ENCODE measurements at places on chromosomes 4 and X. TPM values are rescaled to one million over a fixed set of nuclear protein-coding genes. Genes with fewer than 3 reads are reported as not detected.
A peak's percentile ranks its signal among the peaks of the same experiment; 100 is the strongest.

GRCh38 chr4:96003951-96004740, 164.3 kb downstream of the PDHA2 start:
- no peak for DNase-seq

DNA sequence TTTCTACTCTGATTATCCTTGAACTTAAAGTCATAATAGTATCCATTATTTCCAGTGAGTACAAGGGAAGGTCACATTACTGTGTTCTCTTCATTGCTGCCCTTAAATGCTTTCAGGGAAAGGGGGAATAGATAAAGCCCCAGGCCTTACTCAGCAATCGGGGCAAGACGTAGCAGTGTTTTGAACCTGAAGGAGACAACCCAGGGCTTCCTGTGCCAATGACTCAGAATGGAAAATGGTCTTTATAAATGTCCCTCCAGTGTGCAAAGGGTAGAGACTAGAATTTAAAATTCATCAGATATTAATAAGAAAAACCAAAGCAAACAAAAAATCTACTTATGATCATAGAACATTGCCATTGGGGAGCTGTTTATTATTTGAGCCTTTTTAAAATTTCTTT, 23.7 kb downstream of the TLR8 start:
- no peak for DNase-seq

DNA sequence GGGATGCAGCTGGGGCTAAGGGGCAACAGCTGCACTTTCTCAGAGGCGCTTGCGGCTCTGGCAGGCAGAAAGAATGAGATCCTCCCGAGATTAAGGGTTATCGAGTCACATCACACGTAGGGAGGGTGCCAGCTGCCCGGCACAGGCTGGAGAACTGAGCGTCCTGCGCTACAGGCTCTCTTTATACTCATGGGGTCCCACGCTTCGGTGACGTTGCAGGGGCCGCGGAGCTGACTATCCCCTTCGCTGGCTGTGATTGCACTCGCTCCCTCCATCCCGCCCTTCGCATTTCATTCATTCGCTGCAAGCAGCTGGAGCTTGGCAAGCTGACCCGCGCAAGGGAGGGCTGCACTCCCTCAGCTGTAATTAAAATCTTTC, at the start of gene TACR3:
TSS of gene TACR3 (minus strand) at position 156 of the 378 bp plus-strand sequence. CDS start 310 bp downstream, outside the sequence.
- no peak for DNase-seq

DNA sequence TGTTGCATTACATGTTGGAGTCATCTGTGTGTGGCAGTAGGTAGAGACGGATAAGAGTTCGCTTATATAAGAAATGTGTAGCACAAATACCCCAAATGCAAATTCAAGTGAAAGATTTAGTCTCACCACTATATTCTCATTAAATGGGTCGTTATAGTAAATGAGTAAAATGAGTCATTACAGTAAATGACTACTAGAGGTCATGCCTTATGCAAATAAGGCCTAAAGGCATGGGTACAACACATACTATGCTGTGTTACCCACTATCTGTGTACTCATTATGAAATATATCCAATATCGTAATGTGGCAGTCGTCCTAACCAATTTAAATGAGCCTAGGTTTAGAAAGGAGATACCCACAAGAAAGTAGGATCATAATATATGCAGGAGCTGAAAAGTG, 1603.1 kb downstream of the C4orf33 start:
- no peak for DNase-seq

GRCh38 chrX:69024161-69024736, 141.0 kb downstream of the PJA1 start:
- no peak for DNase-seq

The FAT1 gene
- total RNA-seq: 83.9 TPM

DNA sequence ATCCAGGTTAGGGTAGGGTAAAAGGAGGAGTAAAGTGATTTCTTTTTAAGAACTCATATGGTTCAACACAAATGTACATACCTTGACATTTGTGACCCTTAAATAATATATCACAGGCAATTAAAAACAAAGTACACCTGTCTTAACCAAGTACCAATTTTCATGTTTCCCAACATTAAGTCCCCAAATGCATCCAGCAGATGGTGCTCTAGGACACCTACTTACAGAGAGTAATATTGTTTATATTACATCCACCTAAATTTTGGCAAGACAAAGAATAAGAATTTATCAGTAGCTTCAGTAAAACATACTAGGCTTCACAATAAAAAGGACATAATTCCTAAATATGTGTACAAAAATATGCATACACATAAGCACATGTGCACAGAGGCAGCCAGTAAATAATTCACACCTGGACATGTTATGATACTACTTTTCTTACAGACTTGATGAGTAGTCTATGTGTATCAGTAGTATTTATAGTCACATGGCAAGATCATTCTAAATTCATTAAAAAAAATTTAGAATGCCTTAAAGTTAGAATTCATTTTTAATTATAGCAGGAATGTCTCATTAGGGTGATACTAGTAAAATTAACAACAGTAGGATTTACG, 219.7 kb downstream of the DCLK2 start:
- peak; percentile 26 for DNase-seq

Measured in H7 (cell line).